ENCODE measurements at places on chromosomes 5 and 9.
A peak's percentile ranks its signal among the peaks of the same experiment; 100 is the strongest.

GRCh38 chr5:167147879-167148278 is 1143.6 kb upstream of the WWC1 start:
- DNase-seq: no peak

GRCh38 chr9:5178126-5178805 is 7.2 kb downstream of the INSL6 start:
- no peak for DNase-seq

DNA sequence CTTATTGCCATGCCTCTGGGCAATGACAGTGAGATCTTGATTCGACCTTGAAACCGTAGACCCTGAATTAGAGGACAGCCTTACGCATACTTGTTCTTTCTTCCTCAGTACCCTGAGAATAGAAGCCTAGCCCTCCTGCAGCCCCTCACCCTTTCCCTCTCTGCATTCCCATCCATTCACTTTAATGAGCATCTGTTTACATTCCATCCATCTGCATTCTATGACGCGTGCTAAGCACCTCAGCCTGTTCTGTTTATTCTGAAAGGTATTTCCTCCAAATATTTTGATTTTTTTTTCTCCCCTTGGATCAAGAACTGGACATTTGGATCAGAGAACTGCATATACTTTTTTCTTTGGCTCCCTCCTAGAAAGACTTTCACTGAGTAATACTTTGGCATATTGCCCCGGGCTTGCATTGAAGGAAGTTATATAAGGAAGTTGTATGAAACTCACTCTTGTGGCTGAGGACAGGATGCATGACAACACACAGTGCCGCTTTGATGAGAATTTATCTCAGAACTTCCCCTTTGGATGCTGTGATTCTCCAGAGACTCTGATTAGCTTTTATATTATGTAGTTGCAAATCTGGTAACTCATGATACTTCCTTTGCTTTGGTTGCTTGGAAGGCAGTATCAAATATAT is 15.7 kb downstream of the TMEM8B start:
- peak; percentile 92 for DNase-seq

GRCh38 chr9:6630502-6631206 is 14.9 kb downstream of the GLDC start:
- no peak for DNase-seq

- DNase-seq: peak; percentile 23
These were observed 143.0 kb upstream of the RPS23 start for GRCh38 chr5:82421119-82421518.

- no peak for DNase-seq
These were observed 99.6 kb upstream of the RAPGEF1 start for GRCh38 chr9:131839281-131840084.

GRCh38 chr5:143159031-143159430 is 244.5 kb downstream of the NR3C1 start:
- peak; percentile 37 for DNase-seq

DNA sequence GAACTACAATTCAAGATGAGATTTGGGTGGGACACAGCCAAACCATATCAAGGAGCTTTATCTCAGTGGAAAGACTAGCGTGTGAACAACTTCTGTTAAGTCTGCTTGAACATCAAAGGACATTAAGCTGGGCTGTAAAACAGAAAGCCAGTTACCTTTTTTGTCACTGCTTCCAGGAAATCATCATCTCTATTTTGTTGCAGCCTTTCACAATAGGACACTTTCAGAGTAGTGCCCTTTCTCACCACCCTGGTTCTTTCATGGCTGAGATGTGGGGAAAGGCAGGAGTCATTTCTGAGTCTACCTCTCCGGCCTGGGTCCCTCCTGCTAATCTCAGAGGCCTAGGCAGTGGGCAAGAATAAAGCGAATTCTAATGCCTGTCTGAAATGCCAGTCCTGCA is 96.2 kb upstream of the PPP1R2B start:
- DNase-seq: no peak

DNA sequence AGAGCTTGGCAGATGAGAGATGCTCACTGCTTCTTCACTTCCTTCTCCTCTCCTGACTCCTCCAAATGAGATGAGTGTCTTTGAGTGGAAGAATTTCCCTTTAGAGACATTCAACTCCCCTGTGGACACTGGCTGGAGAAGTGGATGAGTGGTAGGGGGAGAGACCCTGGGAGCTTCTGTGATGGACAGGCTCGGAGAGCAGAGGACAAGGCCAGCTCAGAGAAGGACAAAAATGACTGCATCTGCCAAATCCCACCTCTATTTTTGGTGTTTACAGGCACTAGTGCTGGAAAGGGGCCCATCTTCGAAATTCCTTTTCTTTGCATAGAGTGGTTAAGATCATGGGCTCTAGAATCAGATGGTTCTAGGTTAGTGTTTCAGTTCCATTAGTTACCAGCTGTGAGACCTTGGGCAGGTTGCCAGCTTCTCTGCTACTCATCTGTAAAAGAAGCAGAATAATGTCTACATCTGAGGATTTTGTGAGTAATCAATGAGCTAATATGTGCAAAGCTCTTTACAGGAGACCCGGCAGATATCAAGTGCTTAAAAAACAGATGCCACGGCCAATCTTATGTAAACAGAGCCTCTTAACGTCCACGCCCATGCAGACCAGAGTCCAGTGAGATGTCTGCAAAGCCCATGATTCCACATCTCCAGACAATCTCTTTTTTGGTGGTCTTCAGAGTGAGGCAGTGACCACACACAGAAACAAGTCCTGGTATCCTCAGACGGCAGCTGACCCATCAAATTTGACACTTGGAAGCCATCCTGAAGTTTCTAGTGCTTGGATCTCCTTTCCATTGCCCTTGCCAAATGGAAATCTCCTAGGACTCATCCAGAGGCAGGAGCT is 13.6 kb upstream of the COL27A1 start:
- DNase-seq: no peak

All from suppressor macrophage treated with lipopolysaccharide for 1 hour (primary cell).